Stimulated activated CD8-positive, alpha-beta memory T cell treated with anti-CD3 and anti-CD28 coated beads, Interleukin-2, amount 100 ng/mL, for 1 hour (primary cell): ENCODE measurements at places on chromosomes 1 and 21.

DNA sequence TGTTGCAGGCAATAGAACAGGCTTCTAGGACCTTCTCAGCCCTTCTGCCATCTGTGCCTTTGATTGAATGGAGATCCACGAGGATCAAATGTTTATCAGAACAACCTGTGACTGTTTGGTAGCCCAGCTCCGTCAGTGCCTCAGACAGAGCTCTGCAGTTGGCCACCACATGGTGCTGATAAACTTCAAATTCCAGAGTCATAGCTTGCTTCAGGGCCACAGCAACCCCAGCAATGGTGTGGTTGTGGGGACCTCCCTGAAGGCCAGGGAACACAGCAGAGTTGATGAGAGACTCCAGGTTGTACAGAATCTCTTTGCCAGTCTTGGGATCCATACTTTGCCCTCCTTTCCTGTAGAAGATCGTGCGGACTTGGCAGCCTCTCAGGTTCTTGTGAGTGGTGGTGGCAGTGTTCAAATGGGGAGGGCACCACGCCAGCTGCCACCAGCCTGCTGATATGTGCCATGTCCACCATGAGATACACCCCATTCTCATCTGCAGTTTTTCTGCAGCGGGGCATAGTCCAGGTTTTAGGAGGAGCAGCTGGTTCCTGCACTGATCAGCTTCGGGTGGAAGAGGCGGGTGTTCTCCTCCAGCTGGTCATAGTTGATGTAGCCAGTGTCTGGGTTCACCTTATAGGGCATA lies 82.9 kb upstream of the ARTN start:
- DNase-seq = no peak

GRCh38 chr1:62311473-62311943 lies 7.7 kb downstream of the KANK4 start:
- DNase-seq = no peak

DNA sequence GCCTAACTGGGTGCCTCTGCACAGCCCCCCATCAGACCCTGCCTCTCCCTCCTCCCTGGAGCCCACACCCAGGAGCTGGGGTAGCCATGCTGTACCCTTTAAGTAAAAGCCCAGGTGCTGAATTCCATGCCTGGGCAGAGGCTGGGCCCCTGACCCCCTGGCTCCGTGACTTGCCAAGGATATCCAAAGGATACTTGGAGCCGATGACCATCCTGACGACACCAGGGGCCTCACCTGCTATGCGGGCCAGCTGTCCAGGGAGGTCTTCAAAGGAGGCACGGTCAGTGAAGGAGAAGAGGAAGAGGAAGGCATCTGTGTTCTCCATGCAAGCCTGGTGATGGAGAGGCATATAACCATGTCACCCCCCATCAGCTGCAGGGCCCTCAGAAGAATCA lies 4.7 kb downstream of the CPLANE2 start:
- no peak for DNase-seq

DNA sequence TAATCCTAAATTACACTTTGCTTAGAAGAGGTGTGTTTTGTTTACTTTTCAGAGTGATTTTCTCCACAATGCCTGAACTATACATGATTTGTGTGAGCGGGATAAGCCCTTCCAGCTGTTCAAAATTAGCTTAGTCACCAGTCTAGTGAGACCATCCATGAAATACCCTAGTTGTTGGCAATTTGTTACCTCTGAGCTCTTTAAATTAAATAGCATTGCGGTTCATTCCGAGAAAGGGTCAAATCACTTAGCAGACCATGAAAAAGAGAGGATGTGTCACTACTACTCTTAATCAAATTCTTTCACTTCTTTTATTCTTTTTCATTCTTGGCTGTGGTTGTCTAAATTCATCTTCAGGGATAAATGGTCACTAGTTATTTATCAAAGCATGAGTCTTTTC lies 11.9 kb upstream of the VAV3 start:
- DNase-seq = no peak

DNA sequence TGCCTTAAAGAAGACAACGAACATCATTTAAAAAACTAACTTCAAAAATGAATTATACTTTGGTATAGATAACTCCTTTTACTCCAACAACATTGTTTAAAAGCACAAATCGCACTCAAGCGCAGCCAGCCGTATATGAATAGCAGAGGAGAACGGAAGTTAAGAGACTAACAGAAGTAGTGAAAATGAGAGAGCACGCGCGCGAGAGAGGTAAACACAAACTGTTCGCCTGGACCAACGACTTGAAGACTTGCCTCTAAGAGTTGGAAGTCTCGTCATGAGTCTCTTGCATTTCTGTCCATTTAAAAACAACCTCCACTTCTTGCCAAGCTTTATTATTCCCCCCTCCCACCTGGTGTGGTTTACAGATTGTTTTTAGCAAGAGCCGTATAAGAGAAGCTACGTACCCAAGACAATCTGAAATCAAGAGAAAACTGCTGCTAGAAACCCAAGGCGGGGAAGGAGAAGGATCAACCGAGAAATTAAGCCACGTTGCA lies 479 bp downstream of the SELENOF start:
- DNase-seq = no peak

- no peak for DNase-seq
Measured at GRCh38 chr21:23507501-23507900, 2099.8 kb downstream of the MRPL39 start.

GRCh38 chr1:31374511-31375196 lies 1.8 kb upstream of the FABP3 start:
- DNase-seq = no peak

- no peak for DNase-seq
Measured at GRCh38 chr21:44800971-44801467, 601 bp downstream of the UBE2G2 start.

GRCh38 chr1:47621977-47622376 lies 184.1 kb downstream of the FOXD2 start:
- DNase-seq = no peak

- DNase-seq = no peak
Measured at GRCh38 chr1:20700636-20701215, 17.1 kb downstream of the KIF17 start.

GRCh38 chr1:81228926-81229325 lies 571.8 kb upstream of the ADGRL2 start:
- no peak for DNase-seq

DNA sequence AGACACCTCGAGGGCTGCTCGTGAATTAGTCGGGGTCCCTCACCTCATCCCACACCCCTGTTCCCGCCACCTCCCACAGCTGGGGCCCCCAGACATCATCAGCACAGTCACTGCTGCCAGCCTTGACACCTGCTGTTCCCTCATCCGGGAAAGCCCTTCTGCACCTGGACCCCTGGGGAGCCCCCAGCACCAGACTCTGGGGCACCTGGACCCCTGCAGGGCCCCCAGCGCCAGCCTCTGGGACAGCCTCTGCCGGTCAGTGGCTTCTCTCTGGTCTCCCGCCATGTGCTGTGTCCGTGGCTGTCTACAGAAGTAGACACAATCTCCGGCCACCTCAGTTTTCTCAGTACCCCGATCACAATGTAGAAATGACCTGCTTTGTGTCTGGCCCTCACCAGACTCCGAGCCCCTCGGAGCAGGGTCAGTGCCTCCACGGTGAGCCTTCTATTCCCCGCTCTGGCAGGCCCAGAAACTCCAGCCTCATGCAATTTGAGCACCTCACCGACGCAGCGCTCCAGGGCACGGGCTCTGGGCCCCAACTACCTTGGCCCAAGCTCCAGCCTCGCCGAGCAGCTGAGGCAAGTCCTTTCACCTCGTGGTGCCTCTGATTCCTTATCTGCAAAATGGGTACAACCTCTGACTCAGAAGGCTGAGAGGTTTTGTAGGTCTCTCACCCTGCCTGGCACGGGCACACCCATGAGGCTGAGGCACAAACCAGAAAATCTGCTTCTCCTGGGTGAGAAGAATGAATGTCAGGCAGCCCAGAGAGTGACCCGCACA lies 84.7 kb downstream of the RIPK4 start:
- DNase-seq = no peak

- DNase-seq = no peak
Measured at GRCh38 chr1:75257424-75257823, 123.2 kb downstream of the LHX8 start.

DNA sequence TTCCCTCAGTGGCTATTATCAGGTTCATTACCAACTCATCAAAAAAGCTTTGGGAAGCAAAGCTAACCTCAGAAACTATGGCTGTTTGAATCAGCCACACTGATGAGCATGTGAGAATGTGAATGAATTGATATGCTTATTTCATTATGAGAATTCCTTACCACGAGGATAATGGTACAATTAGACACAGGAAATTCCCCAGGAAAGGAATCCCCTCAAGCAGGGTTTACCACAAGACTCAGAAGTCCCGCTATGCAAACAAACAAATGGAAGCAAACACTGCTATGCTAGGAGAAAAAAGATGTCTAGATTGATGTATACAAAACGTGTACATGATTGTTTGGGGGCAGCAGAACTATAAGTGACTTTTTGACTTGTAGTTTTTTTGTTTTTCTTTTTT lies 205.0 kb downstream of the HMCN1 start:
- DNase-seq = no peak

- no peak for DNase-seq
Measured at GRCh38 chr21:40846587-40847411, at the start of gene DSCAM. Gene DSCAM (minus strand): TSS chr21:40847158. CDS start chr21:40846661, 497 bp downstream.

- DNase-seq = no peak
Measured at GRCh38 chr1:55861676-55862340, 646.6 kb upstream of the USP24 start.

DNA sequence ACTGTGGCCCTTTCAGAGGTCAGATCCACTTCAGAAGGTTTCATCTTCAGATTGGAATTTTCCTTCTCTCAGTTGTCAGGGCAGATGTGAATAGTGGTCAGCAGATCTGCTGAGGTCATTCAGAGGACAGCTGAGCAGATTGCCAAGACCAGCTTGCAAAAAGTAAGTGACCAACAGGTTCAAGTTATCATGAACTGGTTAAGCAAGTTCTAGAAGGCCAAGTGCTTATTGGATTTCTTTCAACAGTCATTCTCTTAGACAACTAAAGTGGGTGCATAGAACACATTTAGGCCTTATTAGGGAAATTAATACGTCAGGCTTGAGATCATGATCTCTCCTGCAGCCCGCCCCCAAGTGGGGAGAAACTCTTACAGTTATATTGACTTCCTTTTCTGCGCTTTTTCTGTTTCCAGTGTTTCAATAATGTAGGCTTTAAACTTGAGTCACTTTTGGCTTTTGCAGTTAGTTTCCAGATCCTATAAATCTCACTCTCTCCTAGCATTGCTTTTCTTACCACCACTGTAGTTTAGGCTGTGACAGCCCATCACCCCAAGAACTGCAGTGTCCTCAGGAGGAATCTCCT lies 96.4 kb downstream of the C1orf21 start:
- no peak for DNase-seq

DNA sequence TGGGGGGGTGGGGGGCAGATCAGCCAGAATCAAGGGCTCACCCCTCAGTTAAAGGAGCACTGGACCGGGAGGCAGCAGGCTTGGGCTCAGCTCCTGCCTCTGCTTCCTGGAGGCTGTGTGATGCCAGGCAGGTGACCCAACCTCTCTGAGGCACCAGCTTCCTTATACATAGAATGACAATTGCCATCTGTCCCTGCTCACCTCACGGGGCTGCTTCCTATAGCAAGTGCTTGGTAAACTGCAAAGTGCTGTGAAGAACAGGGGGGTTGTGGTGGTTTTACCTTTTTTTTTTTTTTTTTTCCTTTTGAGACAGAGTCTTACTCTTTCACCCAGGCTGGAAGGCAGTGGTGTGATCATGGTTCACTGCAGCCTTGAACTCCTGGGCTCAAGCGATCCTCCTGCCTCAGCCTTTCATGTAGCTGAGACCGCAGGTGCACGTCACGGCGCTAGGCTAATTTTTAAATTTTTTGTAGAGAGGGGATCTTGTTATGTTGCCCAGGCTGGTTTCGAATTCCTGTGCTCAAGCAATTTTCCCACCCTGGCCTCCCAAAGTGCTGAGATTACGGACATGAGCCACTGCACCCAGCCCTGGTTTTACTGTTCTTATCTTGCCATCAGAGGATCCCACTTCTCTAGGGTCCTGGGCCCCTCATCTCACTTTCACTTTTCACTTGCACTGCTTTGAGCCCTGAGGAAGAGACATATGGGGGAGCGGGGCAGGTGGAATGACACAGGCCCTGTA lies 11.6 kb downstream of the KCNQ4 start:
- no peak for DNase-seq

GRCh38 chr1:207863893-207864535 lies 46.9 kb downstream of the CD34 start:
- no peak for DNase-seq

- DNase-seq = no peak
Measured at GRCh38 chr1:177181280-177181630, 10.5 kb downstream of the BRINP2 start.

- no peak for DNase-seq
Measured at GRCh38 chr1:35657851-35658250, 16.5 kb upstream of the PSMB2 start.

- DNase-seq = no peak
Measured at GRCh38 chr21:43929217-43929971, 64.4 kb downstream of the AGPAT3 start.

DNA sequence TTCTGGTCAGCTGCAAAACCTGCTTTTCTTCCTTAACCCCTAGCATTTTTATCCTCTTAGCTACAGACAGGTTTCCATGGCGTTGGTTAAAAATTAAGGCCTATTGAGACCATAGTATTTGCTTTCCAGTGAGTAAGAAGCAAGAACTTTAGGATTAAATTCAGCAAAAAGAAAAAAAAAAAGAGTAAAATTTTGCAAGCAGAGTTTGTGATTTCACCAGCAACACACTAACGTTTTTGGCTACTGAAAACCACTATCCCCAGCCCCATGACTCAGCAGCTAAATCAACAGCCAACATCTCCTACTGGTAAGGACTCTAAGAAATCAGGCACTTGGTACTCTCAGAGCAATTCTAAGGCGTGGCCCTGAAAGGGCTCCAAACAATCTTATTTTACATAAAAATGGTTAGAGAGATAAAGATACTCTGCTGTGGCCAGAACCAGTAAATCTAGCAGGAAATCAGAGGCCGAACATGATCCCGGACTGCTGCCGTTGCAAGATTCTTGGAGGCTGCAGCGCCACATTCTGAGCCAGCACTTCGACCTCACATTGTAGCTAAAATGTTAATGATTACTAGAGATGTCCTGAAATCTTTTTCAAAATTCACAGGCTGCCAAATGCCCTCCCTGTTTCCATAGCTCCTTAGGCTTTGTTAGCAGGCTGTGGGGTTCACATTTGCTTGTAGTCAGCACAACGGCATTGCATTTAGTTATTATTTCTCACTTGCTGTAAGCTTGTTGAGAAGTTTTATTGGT lies 1.6 kb upstream of the ENO1 start:
- DNase-seq = no peak

GRCh38 chr21:43988506-43989230 lies 23.4 kb upstream of the TRAPPC10 start:
- no peak for DNase-seq

- DNase-seq = no peak
Measured at GRCh38 chr1:168091720-168092550, 44.8 kb downstream of the GPR161 start.

DNA sequence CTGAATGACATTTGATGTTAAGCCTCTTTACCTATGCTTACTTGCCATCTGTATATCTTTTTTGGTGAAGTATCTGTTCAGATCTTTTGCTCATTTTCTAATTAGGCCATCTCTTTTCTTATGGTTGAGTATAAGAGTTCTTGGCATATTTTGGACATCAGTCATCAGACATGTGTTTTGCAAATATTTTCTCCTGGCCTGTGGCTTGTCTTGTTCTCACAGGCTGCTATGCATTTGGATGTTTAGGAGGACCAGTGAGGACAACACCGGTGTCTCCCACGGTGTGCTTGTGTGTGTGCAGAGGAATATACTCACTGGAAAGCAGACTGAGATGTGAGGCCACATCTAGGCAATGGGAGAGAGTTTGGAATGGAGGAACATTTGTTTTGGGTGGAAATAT lies 87.1 kb upstream of the LYST start:
- DNase-seq = no peak
